Lower leg skin (tissue), 4 donors: ENCODE measurements at places on chromosomes 1 and 21.

- no peak for DNase-seq
These were observed 47.1 kb upstream of the KCNE1 start for GRCh38 chr21:34559089-34559631.

- no peak for DNase-seq
These were observed 389.2 kb downstream of the PLPP3 start for GRCh38 chr1:56189946-56190805.

DNA sequence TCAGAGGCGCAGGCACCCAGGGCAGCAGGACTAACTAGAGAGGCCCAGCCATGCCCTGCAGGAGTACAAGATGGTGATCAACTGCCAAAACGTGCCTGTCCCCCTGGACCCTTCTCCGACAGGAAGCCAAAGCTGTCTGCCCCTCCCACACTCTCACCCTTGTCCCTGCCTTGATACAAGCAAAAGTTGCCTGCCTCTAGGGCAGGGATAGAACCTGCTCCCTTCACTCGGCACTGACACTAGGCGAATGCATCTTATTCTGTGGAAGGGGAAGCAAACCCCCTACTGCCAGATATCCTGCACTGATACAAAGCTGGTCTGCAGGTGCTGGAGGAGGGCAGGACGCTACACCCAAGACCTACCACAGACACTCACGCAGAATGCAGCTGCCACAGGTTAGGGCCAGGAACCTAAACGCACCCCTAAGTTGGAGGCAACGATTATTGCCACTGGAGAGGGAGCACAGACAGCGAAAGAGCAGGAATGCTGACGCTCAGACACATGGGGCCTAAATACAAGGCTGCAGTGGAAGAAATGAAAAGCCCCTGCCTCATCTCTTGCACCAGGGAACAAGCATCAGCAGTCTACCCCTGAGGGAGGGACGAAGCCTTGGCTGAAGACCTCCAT lies 3.7 kb downstream of the TARBP1 start:
- DNase-seq, result no peak

GRCh38 chr1:147504801-147505311 lies 36.4 kb upstream of the BCL9 start:
- DNase-seq, result no peak

DNA sequence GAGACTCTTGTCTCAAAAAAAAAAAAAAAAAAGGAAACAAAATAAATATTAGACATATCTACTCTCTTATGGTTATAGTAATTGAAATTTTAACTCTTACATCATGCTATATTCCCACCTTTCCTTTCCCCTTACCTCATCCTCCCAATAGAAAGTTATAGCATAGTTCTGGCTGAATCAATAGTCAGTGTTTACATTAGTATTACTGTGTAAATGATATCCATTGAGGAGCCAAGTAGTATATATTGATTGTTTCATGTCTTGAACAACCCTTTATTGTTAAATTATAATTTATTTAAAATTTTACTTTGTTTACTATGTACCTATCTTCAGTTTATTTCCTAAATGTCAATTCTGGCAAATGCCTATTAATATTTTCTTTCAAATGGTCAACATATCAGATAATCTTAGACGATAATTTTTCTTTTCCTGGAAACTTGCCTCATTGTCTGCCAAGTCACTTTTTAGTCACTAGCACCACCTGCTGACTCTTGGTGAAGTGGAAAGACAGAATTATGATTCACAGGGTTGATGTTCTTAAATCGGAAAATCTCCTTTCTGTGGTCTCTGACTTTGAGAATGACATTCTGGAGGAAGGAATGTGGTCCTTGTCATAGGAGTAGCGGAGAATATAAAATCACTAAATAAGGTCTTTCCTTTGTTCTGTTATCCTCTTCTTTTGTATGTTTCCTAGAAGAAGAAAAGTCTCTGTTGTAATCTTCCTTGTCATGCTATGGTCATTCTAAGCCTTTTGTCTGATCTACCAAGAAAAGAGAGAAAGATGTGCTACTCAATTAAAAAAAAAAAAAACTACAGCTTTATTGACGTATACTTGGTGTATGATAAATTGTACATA lies 8.6 kb downstream of the HJV start:
- DNase-seq, result no peak

GRCh38 chr1:115458426-115459114 lies 120.5 kb upstream of the NGF start:
- DNase-seq, result no peak

DNA sequence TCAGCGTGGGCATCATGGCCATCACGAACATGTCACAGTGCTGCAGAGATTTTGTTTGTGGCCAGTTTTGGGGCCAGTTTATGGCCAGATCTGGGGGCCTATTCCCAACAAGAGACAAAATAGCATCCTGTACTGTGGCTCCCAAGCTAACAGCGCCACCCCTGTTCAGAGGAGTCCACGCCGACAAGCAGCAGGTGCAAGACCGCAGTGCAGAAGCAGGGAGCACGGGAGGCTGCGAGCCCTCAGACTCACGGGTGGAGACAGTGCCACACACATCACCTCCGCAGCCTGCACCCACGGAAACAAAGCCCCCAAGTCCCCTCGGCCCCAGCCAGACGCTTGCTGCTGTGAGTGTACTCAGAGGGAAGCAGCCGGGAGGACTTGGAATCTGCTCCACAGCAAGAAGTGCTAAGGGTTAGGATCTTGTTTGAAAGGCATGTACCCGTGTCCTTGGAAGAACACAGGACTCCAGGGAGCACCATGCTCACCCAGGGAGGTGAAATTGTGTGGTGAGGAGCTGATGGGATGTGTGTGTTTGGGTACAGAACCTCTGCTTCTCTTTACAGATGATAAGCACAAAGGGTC lies 7.1 kb downstream of the TCP10L start:
- peak; percentile 85 for DNase-seq

GRCh38 chr1:229871078-229871676 lies 195.9 kb upstream of the GALNT2 start:
- no peak for DNase-seq

GRCh38 chr1:232748910-232749368 lies 56.3 kb upstream of the MAP10 start:
- no peak for DNase-seq

GRCh38 chr1:225877580-225877979 lies 4.6 kb downstream of the TMEM63A start:
- DNase-seq, result peak; percentile 90

DNA sequence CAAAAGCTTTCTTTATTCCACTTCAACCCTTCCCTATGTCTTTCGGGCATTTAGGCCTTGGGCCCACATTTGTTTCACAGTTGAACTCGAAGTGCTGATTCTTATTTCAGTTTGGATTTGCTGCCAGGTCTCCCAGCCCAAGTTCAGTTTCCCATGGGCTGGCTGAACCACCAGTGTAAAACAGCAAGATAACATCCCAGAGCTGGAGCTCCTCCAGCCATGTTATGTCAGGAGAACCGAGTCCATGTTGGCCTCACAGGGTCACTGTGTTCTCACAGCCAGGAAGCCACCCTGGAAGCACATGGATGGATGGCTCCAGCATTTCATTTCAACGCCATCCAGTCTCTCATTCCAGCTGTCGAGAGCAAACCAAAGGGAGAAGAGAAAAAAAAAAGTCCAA lies 45.2 kb upstream of the RXRG start:
- no peak for DNase-seq

- no peak for DNase-seq
These were observed 2.8 kb downstream of the SLC35D1 start for GRCh38 chr1:67051196-67051595.

DNA sequence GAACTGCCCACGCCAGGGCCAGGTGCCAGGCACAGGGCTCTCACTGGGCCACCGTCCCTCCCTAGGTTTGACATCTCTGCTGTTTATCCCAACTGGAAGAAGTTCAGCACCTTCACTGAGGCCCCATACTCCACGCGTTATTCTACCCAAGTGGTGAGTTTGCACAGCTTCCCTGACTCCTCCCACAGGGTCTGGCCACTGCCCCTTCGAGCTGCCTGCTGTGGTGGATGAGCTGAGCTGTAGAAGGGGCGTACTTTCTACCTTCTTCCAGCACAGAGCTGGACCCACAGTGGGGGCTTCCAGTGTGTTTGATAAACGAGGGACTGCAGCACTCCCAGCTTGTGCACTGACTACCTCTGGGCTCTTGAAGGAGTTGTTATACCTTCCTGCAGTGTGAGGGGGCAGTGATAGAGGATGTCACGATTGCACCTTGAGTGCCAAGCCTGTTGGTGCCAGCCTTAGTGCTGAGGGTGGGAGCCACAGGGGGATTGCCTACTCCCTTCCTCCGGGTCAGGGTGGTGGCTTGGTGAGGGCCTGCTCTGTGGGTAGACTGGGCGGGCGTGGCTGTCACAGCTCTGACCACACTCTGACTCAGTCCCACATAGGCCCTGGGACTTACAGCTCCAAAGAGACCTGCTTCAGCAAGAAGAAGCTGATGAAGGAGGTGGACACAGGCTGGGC lies 5.9 kb upstream of the TTC22 start:
- no peak for DNase-seq
